ENCODE measurements at places on chromosomes 13 and 19. TPM values are rescaled to one million over a fixed set of nuclear protein-coding genes. Genes with fewer than 3 reads are reported as not detected.
A peak's percentile ranks its signal among the peaks of the same experiment; 100 is the strongest.

ZNF223 gene
- 4.7 TPM for total RNA-seq

TEX29 gene
- not detected for total RNA-seq

SLC17A7 gene
- total RNA-seq: not detected

LENG9 gene
- 8.0 TPM for total RNA-seq

CYP2A7 gene
- total RNA-seq: 0.45 TPM

ZNF443 gene
- 4.4 TPM for total RNA-seq

ERICH4 gene
- not detected for total RNA-seq

DNA sequence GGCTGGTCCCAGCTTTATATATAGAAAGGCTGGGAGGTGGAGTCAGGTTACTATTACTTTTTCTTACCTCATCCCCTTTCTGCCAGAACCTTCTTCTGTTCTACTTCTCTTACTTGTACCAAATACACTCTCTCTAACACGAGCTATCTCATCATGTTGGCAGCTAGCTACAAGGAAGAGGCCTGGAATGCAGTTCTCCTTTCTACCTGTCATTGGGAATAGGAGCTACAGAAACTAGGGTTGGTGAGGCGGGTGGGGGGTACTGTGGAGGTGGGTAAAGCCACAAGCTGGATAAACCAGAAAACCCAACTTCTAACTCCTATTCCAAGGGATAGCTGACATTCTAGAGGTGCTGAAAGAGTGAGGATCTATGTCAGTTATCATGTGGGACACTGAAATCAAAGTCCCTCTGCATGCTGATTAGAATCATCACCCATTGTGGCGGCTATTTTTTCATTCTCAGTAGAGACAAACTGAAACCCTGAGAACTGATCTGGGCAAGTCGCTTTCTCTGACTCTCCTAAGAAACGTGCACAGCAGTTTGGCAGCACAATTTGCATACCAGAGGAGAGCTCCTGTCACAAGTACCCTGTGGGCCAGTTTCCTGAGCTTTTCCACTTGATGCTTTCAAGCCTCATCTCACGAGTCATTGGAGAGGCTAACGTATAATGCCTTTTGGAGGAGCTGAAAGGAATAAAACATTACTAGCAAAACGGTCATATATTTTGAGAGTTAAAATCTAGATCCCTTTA, 358.1 kb downstream of the ENOX1 start:
- DNase-seq: no peak

DNA sequence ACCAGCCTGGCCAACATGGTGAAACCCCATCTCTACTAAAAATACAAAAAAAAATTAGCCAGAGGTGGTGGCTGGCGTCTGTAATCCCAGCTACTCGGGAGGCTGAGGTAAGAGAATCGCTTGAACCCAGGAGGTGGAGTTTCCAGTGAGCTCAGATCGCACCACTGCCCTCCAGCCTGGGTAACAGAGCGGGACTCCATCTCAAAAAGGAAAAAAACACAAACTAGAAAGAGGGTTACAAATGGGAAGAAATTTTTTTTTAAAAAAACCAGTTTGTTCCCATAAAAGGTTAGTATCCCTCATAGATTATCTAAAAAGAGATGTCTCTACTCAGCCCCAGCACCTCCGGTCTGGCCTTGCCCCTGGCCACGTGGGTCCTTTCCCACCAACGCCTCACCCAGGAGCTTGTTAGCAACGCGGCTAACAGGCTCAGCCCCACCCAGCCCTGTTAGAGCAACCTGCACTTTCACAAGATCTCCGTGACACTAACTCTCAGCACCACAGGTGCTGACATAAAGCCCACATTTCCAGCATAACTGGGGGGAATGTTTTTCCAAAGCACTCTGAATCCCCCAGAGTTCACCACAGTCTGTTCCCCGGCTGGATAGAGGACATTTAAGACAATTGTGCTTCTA, 4.3 kb downstream of the DMKN start:
- peak; percentile 49 for DNase-seq

GRCh38 chr13:51534041-51534817, 50.0 kb upstream of the WDFY2 start:
- DNase-seq: no peak

DNA sequence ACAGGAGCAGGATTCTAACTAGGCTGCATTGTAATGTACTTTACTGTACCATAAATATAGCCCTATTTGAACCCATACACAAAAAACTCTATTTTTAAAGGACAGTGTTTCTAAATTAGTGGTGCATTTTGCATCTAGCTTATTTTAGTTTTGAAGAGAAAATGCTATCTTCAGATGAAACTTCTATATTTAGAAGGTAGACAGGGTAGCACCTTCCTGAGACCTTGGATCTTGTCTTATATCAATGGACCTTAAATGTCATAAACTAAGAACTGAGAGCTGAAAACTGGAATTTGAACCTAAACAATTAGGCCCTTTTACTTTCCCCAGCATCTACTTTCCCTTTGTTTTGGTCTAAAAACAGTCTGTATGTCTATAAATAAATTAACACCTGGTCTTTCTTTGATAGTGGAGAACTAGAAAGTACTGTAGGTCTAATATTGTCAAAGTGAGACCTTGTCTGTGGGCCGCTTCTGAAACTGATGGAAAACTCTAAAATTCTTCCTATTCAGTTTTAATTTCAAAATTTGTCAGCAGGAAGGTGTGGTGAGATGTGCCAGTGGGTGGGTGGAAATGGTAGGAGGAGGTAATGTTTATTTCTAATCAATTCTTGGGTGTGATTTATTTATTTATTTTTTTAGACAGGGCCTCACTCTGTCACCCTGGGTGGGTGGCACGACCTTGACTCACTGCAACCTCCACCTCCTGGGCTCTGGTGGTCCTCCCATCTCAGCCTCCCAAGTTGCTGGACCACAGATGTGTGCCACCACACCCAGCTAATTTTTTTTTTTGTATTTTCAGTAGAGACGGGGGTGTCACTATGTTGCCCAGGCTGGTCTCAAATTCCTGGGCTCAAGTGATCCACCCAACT, 10.1 kb downstream of the COG3 start:
- DNase-seq: no peak

- DNase-seq: no peak
Observed at GRCh38 chr19:28556371-28556770, 656.6 kb downstream of the UQCRFS1 start.

- DNase-seq: peak; percentile 57
Observed at GRCh38 chr19:858868-859843, at the start of gene CFD. TSS of gene CFD (plus strand) at chr19:859664. CDS start at chr19:859690, 26 bp downstream.

- no peak for DNase-seq
Observed at GRCh38 chr19:11699931-11700794, 38.6 kb downstream of the ZNF823 start.

DNA sequence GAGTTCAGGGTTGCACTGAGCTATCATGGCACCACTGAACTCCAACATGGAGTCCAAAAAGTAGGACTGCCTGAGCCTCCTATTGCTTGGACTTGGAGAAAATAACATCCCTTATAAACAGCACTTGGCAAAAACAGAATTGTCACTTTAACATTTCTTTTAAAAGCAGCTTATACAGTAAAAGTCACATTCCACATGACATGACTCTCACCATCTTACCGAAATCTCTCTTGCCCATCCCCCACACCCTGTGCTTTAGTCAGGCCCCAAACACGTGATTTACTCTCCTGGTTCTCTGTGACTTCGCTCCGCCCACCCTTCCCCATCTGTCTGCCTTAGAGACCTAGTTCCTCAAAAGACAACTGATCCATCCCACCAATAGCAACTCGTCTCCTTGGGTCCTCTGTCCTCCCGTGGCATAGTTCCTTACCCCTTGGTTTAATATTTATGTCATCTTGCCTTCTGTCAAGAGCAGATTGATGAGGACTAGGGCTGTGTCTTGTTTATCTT, 4.6 kb downstream of the SAFB start:
- no peak for DNase-seq

DNA sequence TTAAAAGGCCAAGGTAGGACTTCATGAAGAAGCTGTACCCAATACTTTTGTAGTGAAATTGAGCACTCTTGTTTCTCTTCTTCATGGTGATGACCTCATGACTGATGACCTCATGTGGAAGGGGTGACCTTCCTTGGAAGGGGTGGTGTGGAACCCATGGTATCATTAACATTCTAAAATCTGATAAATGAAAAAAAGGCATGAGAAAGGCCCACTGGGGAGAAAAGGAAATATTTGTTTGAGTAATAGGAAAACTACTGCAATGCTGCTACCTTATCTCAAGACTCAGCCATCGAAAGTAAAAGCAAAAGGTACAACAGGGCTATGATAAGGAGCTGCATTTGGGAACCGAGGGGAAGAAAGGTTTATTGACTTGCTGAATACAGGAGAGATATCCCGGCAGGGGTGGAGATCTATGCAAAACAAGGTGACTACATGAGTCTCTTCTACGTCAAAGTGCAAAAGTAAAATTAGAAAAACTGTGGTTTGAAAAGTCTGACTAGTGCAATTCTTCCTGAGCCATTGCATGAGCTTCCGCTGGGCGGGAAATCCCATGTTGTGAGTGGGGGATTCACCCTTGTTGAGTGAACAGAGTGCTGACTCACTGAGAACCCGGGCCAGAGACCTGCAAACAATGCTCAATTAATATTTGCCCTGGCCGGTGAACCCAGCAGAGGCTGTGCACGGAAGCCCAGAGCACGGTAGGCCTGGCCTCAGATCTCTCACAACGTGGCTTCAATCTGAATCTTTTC, 138.9 kb upstream of the RFC3 start:
- peak; percentile 61 for DNase-seq

GRCh38 chr13:111531505-111531904, 211.1 kb downstream of the TEX29 start:
- no peak for DNase-seq

GRCh38 chr19:51027126-51027806, 850 bp upstream of the KLK11 start:
- no peak for DNase-seq

- peak; percentile 50 for DNase-seq
Observed at GRCh38 chr19:36775768-36776167, 3.2 kb upstream of the ZNF850 start.

DNA sequence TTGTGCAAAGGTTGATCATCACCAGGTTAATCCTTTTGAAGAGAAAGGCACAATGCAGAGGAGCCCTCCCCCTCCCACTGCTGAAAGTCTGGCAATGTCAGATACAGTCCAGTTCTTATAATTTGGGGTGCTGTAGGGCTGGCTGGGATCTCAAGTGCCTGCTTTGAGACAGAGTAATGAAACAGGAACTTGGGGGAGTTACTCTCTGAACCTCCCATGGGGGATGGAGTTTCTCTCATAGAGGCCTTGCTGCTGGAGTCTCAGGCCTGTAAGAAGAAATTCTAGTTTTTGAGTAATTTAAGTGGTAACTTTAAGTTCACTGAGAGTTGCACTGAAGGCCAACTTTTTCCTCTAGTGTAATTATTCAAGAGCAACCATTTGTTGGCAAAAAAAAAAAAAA, 410.5 kb downstream of the KCNRG start:
- DNase-seq: no peak

GRCh38 chr13:53569453-53569852, 540.8 kb downstream of the OLFM4 start:
- no peak for DNase-seq

DNA sequence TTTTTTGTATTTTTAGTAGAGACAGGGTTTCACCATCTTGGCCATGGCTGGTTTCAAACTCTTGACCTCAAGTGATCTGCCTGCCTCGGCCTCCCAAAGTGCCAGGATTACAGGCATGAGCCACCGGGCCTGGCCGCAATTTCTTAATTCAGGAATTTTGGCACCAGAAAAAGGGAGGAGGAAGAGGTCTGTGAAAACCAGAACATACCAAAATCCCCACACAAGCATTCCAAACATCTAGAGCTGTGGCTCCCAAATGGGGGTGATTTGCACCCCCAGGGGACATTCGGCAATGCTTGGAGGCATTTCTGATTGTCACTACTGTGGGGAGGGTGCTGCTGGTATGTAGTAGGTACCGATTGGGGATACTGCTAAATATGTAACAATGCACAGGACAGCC, 40.2 kb upstream of the ABCC4 start:
- DNase-seq: no peak

DNA sequence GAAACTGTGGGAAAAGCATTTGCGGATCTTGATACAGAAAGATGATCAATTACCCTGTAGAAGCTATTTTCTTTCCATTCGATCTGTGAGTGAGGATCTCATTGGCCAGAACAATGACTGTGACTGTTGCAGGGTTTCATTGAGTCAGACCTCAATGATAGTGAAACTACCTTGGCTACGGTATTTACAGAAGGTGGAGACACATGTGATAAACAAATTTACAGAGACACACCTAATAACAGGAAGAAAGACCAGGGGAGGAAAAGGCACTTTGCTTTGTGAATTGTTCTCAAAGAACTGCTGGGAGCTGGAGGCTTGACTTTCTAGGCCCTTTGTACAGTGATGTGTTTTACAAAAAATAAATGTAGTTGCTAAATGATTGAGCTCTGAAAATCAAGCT, 19.9 kb upstream of the ARGLU1 start:
- no peak for DNase-seq

- DNase-seq: no peak
Observed at GRCh38 chr19:52991484-52991883, 22.2 kb upstream of the ERVV-1 start.

DNA sequence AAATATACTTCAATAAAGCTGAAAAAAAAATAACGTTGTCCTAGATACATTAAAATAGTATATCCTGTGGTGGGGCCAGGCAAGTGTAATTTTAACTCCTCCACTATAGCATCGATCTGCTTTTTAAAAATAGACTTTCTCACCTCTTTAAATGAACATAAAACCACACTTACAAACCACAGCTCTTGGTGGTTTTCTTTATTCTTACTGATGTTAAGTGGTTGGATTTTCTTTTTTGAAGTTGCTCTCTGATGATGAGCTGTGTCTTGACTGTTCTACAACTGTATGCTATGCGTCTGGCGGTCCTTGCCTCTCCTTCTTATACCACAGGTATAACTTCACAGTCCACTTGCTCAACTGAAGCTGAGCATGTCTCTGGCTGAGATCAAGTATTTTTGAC, 721.5 kb upstream of the KLHL1 start:
- no peak for DNase-seq

GRCh38 chr19:39325778-39326665, 5.4 kb upstream of the LRFN1 start:
- DNase-seq: no peak

GRCh38 chr13:27625839-27626238, 4.1 kb downstream of the POLR1D start:
- no peak for DNase-seq

GRCh38 chr13:54687173-54687572, 1658.6 kb downstream of the OLFM4 start:
- DNase-seq: no peak

Measured in ovary (tissue), 10 donors.